A549 treated with Mapracorat at 1 μM for 4 hours (cell line): ENCODE measurements at places on chromosomes 2 and 18. TPM values are rescaled to one million over a fixed set of nuclear protein-coding genes. Genes with fewer than 3 reads are reported as not detected.

B3GNT7 gene
- 1.8 to 2.8 TPM (median 2.4 TPM) in 5 replicates for total RNA-seq

LYG2 gene
- not detected in 5 replicates for total RNA-seq

CNOT11 gene
- 38.6 to 56.8 TPM (median 40.2 TPM) in 5 replicates for total RNA-seq

GLI2 gene
- total RNA-seq, result 16.6 to 26.1 TPM (median 24.1 TPM) in 5 replicates

DNAH7 gene
- 0.84 to 1.3 TPM (median 1.0 TPM) in 5 replicates for total RNA-seq

SATB2 gene
- 2.3 to 3.7 TPM (median 2.9 TPM) in 5 replicates for total RNA-seq

RESP18 gene
- total RNA-seq, result not detected in 5 replicates
